A549 (cell line): ENCODE measurements at places on chromosomes 13 and 19.

GRCh38 chr19:58546019-58546530 lies 2.2 kb downstream of the TRIM28 start:
- no peak for DNase-seq

DNA sequence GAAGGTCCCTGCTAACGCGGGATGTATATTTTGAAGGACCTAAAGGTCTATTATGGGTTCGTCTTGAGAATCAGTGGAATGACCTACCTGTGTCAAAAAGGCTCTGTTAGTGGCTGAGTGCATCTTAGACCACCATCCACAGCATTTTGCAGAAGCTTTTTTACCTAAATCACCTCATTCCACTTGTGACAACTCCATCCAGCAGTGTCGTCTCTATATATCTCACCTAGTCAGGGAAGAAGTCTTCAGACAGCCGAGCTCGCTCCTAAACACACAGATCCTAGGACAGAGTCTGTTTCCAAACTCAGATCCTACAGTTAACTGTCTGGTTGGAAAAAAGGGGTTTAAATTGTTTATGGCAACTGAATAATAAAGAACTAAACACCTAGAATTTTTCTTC lies 33.7 kb downstream of the COL4A1 start:
- DNase-seq, result no peak

DNA sequence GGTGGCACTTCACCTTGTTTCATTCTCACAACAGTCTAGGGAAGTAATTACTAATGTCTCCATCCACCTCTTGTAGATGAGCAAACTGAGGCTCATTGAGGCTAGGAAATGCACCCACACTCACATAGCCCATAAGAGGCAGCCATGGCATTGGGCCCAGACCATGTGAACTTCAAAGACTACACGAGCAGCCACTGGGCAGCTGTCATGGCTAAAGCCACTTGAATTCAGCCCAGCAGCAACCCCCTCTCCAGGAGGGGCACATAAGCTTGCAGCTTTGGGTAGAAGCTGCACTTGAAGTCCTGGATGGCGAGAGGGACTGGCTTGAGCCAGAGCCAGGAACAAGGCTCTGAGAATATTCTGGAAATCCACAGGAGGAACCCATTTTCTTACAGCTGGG lies 13.4 kb downstream of the ALOX5AP start:
- no peak for DNase-seq

GRCh38 chr19:3785451-3785937 lies 687 bp downstream of the MATK start:
- DNase-seq, result no peak

- peak; percentile 91 for DNase-seq
Observed at GRCh38 chr19:1259206-1259875, 9.8 kb upstream of the CIRBP start.

DNA sequence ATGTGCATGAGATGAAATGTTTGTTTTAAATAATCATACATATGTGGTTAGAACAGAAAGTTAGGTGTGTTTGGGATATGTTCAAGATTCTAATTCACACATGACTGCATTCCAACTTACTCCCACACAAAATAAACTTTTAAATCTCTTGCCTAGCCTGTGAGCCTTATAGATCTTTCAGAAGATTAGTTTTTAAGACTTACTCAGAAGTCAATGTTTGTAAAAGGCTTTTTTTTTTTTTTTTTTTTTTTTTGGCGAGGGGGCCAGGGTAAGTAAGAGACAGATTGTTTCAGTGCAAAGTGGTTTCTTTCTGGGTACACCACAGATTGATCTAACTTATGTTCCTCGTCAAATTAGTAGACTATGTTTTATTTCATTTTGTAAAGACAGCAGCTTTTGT lies 39.1 kb downstream of the GPR180 start:
- no peak for DNase-seq

GRCh38 chr13:33307843-33308242 lies 22.3 kb upstream of the STARD13 start:
- no peak for DNase-seq

DNA sequence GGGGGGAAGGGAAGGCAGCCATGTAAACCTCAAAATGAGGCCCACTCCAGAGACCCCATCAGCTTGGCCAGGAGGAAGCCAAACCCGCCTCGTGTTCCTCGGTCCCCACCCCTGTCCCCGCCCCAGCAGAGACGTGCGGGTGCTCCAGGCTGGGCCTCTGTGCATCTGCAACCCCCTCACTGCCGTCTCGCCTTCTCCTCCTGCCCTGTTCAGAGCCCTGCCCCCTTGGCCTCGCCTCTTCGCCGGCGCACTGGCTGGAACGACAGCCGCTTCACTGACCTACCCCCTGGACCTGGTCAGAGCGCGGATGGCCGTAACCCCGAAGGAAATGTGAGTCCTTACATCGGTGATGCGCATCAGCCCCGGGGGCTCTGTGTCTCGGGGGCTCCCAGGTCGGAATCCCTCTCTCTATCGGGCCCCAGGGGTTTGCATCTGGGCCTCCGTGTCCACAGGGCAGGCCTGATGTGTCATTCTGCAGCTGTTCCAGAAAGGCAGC lies 32.2 kb downstream of the TMEM161A start:
- DNase-seq, result no peak

- DNase-seq, result no peak
Observed at GRCh38 chr13:44507639-44508038, 68.5 kb downstream of the TSC22D1 start.

DNA sequence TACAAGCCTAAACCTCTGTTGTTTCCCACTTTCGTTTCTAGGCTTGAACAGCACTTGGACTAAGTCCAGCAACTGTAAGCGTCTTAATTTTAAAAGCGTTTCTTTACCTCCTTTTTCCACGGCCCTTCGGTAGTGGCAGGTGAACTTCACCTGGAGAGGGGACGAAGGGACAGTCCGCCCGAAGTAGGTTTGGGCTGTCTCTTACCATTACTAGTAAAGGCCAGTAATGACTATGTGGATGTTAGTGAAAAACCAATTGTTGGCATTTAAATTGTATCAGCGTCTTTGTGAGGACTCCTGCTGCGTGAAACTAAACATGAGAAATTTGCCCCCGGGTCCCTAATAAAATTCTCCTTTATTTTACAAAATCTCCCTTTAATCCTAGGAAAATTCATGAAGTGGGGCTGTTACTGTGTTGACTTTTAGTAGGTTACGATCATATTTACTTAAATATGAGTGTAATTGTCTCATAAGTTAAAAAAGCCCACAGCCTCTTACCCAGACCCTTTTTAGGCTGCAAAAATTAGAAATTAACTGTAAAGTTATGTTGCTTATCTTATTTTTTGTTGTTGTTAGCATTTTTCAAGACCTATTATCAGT lies 983 bp downstream of the ITM2B start:
- no peak for DNase-seq

- DNase-seq, result no peak
Observed at GRCh38 chr13:32087955-32088747, 56.6 kb downstream of the FRY start.

- no peak for DNase-seq
Observed at GRCh38 chr19:7211191-7211951, 82.8 kb downstream of the INSR start.

DNA sequence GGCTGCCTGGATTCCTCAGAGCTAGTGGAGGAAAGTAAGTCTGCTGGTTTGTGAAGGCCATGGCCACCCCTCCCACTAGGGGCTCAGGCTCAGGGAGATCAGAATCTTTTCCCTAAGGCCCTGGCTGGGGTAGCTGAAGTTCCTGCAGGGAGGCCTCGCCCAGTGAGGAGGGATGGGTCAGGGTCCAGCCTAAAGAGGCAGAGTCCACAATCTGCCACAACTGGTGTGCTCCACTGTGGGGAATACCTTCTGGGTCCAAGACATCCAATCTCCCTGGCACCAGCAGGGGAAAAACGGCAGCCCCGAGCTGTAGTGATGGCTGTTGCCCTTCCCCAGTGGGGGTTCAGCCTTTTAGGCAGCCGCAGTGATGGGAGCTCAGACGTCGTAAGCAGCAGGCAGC lies 23.2 kb downstream of the IGFL3 start:
- no peak for DNase-seq

DNA sequence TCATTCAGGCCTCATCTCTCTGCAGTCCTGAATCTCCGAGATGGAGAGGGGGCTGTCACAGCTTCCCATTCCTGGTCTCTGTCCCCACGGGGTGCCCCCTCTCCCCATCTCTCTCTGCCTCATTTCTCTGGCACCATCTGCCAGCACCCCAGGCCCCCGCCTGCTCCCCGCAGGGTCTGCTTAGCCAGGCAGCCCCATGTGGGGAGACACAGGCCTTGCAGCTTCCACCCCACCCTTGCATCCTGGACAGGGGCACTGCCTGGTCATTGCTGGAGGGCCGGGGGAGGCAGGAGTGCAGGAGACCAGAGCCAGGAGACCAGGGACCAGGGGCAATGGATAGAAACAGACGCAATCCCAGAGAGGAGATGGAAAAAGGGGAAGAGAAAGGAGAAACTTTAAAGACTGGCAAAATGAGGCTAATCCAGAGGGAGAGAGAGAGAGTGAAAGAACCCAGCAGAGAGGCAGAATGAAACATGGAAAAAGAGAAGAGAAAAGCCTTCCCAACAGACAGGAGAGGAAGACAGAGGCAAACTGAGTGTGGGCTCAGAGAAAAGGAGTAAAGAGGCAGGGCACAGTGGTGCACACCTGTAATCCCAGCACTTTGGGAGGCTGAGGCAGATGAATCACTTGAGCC lies 8.8 kb upstream of the GIPR start:
- no peak for DNase-seq

- DNase-seq, result no peak
Observed at GRCh38 chr13:20053016-20053415, 94.5 kb downstream of the ZMYM2 start.

- DNase-seq, result no peak
Observed at GRCh38 chr13:86684402-86684801, 885.2 kb upstream of the SLITRK6 start.

GRCh38 chr19:52322429-52322828 lies 13.6 kb upstream of the ZNF610 start:
- no peak for DNase-seq

DNA sequence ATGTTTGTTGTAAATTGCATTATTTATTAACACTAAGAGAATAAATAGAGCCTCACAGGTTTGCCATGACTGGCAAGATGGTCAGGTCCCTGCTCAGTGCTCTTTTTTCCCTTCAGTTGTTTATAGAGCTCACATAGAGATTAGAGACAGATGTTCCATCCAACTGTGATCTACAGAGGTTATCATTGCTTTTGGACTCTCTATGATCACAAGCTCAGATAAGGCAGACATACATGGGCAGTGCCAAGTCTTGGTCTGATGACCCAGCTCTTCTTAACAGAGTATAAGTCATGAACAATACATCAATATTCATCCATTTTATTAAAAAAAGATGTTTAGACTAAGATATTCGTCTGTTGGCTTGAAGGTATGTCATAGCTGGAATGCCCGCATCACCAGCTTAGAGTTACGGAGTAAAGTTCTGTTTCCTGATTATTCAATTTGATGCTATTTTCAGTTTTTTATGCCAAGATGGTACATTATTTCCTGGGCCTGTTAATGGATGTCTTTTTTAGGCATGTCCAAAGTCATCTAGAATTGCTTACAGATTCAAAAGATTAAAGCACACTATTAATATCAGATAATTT lies 729.8 kb upstream of the SLC10A2 start:
- no peak for DNase-seq

- no peak for DNase-seq
Observed at GRCh38 chr19:34837262-34837661, 64.2 kb upstream of the ZNF599 start.

- no peak for DNase-seq
Observed at GRCh38 chr19:918481-919198, 1.5 kb downstream of the KISS1R start.

GRCh38 chr13:61880578-61881283 lies 465.1 kb upstream of the PCDH20 start:
- DNase-seq, result peak; percentile 34

DNA sequence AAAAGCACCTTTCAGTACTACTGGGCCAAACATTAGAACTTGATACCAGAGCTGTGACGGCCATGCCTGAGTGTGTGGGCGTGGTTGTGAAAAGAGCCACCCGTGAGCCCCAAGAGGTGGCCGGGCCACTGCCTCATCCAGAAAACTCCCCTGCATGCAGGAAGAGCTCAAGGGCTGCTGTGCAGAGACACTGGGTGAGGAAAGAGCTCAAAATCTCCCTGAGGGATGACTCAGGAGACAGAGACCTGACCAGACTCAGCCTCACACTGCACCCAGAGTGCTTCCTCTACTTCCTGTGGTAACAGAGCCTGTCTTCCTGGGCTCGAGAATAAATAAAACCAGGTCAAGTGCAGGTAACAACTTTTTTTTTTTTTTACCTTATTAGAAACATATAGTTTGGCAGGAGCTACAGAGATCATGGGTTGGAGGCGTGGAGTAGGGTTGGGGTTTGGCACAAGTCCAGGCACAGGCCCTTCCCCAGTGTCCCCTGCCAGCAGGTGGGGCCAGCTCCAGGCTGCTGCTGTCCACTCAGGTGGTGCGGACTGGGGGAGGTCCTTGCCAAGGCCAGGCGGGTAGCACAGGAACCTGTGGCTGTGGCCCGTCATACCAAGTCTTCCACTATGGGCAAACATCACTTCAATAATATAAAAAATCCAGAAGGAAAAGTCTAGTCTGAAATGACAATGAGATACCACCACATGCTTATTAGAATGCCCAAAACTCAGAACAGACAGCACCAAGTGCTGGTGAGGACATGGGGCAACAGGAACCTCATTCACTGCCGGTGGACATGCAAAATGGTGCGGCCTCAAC lies 25.5 kb downstream of the ELL start:
- peak; percentile 28 for DNase-seq

GRCh38 chr13:95253033-95253432 lies 48.2 kb downstream of the ABCC4 start:
- no peak for DNase-seq

DNA sequence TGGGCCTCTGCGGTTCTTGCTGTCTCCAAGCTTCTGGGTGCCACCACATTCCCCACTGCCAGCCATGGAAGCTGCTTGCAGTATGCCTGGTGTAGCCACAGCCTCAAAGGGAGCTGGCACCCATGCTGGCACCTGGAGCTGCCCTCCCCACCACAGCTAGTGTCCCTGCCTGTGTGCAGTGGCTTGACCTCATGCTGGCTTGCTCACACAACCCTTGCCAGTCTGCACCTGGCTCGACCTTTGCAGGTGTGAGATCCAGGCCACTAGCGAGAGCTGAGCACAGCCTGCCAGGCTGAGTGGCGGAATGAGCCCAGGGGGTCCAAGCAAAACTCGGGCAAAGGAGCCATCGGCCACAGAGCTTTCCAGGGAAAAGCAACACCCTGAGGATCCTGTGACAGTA lies 236.7 kb upstream of the CSNK1A1L start:
- no peak for DNase-seq

DNA sequence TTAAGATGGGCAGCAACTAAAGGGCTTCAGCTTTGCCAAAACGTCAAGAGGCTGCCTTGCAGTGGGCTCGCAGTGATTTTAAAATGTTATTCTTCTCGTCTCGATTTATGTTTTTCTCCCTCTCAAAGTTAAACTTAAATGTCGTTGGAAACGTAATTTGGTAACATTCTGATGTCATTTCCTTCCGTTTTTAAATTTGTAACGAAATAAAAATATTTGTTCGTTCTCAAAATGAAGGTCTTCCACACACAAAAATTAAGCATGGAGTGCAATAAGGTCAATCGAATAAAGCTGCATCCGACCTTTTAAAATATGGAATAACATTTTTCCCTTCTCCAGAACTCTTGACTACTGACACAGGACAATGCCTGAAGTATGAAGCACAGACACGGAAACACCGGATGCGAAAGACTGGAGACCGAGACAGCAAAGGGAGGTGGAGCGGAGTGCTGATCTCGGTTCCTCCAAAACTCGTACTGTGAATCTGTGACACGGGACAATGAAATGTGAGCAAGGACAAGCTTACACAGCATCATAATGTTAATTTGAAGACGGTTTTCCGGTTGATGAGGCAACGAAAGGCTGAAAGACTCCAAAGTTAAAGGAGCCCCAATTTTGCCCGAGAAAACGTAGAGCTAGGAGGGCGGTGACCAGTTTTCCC lies 850 bp downstream of the MTMR6 start:
- DNase-seq, result no peak
